ENCODE measurements at places on chromosomes 2 and 18. TPM values are rescaled to one million over a fixed set of nuclear protein-coding genes. Genes with fewer than 3 reads are reported as not detected.

LYG2 gene
- total RNA-seq = not detected

- no peak for DNase-seq
Observed at GRCh38 chr2:238425505-238425978, 1.2 kb upstream of the ASB1 start.

GRCh38 chr2:24400207-24400907, 40.0 kb upstream of the ITSN2 start:
- DNase-seq = no peak

GRCh38 chr18:46650681-46651080, 6.3 kb downstream of the LOXHD1 start:
- DNase-seq = no peak
